Karpas-422 (cell line): ENCODE measurements at places on chromosomes 3 and 15.

DNA sequence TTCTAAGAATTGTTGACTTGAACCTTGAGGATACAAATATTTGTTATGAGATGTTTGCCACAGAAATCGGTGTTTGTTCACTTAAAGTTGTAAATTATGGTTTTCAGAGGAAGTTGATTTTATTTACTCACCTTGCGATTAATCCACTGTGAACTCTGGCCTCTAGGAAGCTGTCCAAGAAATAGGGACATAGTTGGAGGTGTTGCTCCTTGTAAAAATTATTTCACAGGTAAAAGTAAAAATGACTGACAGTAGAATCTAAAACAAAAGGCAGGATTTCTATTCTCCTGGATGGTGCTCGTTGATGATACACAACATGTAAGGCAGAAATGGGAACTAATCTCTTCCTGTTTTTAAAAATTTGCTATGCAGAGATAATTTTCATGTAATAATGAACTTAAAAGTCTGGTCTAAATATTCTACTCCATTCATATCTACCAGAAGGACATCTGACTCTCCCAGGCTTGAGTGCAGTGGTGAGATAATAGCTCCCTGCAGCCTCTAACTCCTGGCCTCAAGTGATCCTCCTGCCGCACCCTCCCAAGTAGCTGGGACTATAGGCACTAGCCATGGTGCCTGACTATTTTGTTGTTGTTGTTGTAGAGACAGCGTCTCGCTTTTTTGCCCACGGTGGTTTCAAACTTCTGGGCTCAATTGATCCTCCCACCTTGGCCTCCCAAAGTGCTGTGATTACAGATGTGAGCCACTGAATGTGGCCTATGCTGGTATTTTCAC lies 17.1 kb upstream of the LZTFL1 start:
- DNase-seq: no peak

- DNase-seq: no peak
These were observed 32.2 kb downstream of the SSR3 start for GRCh38 chr3:156522673-156523072.

DNA sequence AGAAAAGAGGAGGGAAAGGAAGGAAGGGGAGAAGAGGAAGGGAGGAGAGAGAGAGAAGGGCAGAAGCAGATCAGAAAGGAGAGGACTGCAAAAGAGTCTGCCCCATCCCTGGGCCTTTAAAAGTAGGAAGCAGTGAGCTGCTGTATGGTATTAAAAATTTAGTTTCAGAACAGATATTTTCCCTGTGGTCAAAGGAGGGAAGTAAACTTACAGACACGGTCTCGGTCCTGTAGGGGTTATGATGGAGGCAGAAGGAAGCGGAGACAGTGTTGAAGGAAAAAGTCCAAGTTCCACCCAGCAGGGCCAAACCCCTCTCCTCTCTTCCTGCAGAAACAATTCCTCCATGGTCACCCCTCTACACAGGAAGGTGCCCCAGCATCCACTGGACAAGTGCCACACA lies 122.0 kb upstream of the PROK2 start:
- DNase-seq: no peak

DNA sequence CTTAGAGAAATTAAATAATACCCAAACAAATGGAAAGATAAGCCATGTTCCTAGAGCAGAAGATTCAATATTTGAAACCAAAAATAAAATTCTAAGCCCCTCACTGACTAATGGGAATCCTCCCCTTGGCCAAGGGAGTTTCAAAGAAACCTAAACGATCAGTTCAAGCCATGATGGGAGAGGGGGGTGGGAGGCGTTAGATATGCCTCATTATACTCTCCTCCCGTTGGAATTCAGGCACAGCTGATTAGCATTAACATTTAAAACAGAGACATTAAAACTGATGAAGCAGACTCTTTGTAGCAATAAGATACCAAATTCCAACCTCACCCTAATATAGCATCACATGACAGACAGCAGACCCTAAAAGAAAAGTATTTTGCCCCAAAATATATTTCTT lies 32.9 kb downstream of the OCA2 start:
- no peak for DNase-seq

DNA sequence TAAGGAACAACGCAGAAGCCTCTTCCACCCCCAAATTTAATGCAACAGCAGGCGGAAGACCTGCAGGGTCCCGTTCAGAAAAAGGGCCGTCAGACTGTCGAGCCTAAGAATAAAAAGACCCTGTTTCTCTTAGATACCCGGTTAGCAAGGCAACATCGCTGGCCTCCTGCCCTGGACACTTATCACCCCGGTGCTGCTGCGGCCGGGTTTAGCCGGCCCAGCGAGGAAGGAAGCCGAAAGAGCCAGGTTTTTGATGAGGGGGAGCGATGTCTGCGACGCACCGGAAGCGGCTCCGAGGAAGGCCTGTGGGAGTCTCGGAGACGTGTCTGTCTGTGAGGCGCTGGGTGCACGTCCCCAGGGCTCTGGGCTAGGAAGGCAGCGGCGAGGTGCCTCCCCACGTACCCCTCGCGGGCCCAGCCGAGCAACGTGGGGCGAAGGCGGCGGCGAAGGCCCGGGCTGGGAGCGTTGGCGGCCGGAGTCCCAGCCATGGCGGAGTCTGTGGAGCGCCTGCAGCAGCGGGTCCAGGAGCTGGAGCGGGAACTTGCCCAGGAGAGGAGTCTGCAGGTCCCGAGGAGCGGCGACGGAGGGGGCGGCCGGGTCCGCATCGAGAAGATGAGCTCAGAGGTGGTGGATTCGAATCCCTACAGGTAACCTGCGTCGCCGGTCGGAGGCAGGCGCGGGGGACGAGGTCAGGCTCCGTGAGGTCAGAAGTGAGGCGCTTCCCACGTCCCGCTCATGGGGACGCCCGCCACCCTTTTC lies at the start of gene UBA5:
UBA5 (plus strand) TSS at position 278 of the 759 bp plus-strand sequence; CDS start at position 487, 209 bp downstream.
- DNase-seq: peak; percentile 89

GRCh38 chr3:107216711-107217110 lies 160.5 kb upstream of the CCDC54 start:
- DNase-seq: no peak

- DNase-seq: no peak
These were observed 182.3 kb upstream of the FAM3D start for GRCh38 chr3:58848826-58849225.

DNA sequence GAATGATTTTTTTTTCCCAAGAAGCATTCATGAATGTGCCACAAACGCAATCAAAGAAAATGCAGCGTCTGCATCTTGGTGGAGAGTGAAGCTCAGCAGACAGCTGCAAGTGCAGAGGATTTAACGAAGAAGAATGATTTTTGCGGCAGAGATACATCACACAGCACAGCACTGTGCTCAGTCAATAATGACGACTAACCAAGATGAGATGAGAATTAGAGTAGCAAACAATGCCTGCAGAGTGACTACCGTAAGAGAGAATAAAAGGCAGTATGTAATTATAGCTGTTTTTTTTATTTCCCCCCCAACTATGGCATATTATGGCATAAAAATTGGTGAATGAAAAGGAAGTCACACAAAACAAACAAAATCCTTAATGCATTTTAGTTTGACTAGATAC lies 218.0 kb upstream of the ROBO1 start:
- DNase-seq: no peak

GRCh38 chr3:23575697-23576096 lies 230.1 kb upstream of the UBE2E1 start:
- no peak for DNase-seq

DNA sequence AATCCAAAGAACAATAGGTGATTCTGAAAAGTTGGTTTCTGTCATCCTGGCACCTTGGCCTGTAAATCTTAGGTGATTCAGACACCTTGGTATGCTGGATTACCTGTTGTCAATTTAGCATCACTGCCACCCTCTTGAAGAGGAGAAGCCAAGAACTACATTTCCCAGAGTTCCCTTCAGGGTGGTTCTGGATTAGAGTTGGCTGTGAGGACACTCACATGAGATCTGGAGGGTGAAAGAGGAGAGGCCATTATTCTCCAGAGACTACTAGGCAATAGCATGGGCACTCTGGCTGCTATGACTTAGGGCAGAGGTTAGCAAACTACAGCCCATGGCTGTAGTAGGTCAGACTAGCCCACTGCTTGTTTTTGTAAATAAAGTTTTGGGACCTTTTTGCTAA lies 41.7 kb upstream of the CORO2B start:
- no peak for DNase-seq

GRCh38 chr15:56492791-56493555 lies 28.0 kb upstream of the MNS1 start:
- no peak for DNase-seq

DNA sequence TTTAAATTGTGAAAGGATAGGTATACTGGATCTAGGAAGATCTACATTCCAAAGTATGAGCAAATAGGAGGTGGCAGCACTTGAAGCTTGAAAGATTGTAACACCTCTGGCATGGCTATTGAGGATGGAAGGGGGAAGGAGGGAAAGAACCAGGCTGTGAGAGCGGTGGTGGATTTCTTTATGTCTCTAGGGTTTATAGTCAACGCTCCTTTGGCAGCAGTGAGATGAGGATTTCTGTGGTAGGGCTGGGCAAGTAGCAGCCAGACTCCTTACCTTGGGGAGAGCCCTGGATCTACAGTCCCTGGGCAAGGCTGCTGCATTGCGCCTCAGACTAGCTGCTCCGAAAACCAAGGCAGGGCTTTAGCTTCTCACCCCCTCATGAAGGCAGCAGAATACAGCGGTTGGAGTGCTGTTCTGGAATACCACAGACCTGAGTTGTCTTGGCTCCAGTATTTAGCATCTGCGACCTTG lies 53.2 kb downstream of the MEF2A start:
- DNase-seq: no peak

DNA sequence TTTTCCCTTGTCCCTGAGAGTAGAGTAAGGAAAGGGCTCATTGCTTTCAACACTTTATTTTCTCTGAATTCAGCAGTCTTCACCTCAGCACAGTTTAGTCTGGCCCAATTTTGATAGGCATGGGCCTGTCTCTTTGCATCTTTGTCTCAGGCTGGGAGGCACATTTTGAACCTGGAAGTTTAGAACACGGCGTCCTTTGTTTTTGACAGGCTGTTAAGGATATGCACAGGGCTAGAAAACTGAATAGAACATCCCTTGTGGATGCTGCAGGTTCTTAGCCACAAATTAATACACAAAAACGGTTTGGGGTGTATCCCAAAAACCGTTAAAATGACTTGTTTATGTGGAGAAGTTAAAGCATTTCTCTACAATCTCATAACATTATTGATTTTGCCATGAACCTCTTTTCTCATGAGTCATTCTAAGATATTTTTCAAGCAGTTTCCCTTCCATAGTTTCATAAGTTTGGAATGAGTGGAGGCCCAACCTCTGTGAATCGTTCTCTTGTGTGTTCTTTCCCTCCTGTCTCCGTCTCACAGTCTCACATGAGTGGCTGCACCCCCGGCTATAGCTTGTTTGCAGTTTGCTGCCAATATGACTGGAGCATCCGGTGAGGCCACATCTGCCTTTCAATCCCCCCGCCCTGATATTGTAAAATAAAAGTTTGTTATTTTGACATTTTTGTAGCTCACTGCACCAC lies 192.9 kb upstream of the EIF1B start:
- DNase-seq: no peak

- peak; percentile 100 for DNase-seq
These were observed 11.4 kb downstream of the LAMP3 start for GRCh38 chr3:183151086-183151485.

DNA sequence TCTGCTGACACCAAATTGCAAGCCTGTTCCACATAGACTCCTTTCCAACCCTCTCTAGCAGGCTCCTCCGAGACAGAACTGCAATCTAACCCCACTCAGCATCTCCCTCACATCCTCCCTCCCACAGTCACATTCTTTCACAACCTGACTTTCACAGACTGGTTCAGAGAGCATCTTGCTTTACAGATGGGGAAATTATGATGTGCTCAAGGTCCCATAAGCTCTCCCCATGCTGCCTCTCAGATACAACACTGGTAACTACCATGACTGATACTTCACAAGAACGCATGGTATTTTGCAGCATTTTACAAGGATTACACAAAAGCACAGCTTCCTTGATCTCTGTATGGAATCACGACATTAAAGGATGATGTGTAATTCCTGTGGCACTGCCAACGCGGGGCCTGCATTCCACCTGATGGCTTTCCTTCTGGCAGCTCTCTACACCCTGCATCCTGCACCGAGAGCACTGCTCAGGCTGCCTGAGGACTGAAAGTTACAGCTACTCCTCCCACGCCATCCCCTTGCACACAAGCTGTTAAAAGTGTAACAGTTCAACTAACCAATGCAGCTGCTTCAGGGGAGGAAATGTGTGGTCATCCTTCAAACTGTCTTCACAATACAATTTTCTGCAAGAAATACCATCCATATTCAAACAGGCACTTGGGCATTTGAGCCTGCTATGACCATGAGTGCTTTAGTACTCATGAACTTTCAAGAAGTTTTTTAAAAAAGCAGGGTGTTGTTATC lies 27.6 kb downstream of the TBC1D2B start:
- no peak for DNase-seq

- no peak for DNase-seq
These were observed 15.8 kb upstream of the TRH start for GRCh38 chr3:129958755-129959154.

DNA sequence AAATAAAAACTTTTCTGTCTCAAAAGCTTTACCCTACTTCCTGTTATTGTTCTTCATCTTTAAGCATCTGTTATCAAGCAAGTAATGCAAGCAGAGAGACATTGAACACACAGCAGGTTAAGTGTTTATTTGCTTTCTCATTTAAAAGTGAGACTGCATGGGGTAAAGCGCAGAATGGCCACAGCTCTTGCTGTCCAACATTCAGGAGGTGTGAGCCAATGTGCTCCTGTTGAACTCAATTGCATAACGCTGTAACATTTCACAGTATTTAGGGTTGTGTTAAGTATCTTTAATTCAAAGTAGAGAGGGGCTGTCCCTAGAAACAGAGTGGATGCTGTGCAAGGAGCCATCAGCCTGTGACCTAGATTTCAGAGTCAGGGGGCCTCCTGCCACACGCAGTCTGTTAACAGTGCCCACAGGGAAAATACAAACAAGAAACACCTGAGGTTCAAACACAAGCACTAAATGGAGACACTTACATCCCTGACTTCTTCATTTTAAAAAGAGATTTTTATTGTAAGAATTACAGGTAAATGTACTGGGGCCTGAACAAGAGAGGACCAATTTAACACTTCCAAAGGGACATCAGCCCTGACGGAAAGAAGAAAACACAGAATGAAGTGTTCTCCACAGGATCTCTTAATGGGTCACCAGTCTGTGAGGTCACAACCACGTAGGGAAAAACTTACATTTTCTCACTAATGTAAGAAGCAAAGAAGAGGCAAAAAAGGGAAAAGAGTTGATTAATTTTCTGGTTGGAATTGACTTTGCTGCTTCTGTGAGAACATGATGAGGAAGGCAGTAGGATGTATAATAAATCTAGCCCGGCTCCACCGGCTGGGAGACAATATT lies 815.1 kb downstream of the VGLL3 start:
- no peak for DNase-seq

DNA sequence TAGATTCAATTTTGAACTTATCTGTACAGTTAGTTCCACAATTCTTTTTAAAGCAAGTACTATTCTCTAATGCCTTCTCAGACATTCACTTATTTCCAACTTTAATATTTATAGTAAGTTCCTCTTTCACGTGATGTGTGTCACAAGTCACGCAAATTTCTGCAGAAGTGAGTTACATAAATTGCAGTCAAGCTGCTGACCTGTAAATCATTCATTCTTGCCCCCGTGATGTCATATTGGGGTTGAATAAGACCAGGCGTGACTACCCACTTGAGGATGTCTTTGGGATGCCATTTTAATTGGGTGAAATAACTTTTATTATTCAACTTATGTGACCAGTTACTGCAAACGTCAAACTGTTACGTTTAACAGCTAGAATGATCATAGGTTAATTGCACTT lies 15.1 kb downstream of the PPARG start:
- peak; percentile 77 for DNase-seq

- peak; percentile 88 for DNase-seq
These were observed 817 bp downstream of the CLK3 start for GRCh38 chr15:74616366-74616939.

GRCh38 chr3:87201727-87202126 lies 25.4 kb upstream of the CHMP2B start:
- DNase-seq: no peak

GRCh38 chr15:82663186-82663600 lies 16.0 kb upstream of the CPEB1 start:
- peak; percentile 87 for DNase-seq
